Ascending aorta (tissue), 2 donors: ENCODE measurements at places on chromosomes 4 and X. TPM values are rescaled to one million over a fixed set of nuclear protein-coding genes. Genes with fewer than 3 reads are reported as not detected.

Gene GYPB
- not detected for total RNA-seq

Gene ATP8A1
- total RNA-seq, result 11.4 TPM

Gene ETDB
- total RNA-seq, result not detected

DNA sequence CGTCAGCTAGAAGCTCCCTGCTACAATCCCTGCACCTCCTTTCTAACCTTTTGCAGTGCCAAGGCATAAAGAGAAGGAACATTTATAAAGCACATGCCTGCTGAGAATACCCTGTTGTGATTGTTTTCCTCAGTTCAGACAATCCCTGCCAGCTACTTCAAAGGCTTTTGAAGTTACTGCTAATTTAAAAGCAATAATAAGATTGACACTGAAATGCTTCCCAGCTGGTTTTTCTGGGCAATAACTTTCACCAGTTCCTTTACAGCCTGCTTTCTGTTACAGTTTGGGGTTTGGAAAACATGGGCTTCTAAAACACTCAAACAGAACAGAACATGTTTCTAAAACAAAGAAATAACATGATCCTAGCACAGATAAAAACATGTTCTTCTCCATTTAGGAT, 232.3 kb upstream of the CPEB2 start:
- no peak overlapping the region for H3K4me3 ChIP-seq
- no peaks in the 10 kb centered on the region for H3K27me3 ChIP-seq
- H3K36me3 ChIP-seq, result no peaks in the 10 kb centered on the region
- no peak for DNase-seq

DNA sequence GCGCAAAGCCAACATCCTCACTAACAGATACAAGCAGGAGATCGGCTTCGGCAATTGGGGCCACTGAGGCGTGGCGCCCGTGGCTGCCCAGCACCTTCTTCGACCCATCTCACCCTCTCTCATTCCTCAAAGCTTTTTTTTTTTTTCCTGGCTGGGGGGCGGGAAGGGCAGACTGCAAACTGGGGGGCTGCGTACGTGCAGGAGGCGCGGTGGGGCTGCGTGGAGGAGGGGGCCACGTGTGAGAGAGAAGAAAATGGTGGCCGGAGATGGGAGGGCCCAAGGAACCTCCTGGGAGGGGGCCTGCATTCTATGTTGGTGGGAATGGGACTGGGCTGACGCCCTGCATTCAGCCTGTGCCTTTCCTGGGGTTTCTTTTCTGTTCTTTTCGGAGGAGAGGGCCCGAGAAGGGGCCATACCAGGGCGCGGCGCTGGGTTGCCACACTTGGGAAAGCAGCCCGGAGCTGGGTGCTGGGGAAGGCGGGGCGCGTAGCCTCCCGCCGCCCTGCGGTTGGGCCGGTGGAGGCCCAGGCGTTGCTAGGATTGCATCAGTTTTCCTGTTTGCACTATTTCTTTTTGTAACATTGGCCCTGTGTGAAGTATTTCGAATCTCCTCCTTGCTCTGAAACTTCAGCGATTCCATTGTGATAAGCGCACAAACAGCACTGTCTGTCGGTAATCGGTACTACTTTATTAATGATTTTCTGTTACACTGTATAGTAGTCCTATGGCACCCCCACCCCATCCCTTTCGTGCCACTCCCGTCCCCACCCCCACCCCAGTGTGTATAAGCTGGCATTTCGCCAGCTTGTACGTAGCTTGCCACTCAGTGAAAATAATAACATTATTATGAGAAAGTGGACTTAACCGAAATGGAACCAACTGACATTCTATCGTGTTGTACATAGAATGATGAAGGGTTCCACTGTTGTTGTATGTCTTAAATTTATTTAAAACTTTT, 4.5 kb downstream of the MID1IP1 start:
- peak; percentile 83 for DNase-seq
- H3K27ac ChIP-seq, result peak overlapping the region; percentile 91
- no peaks in the 10 kb centered on the region for H3K4me1 ChIP-seq
- H3K36me3 ChIP-seq, result no peaks in the 10 kb centered on the region
- H3K4me3 ChIP-seq, result peak overlapping the region; percentile 78

DNA sequence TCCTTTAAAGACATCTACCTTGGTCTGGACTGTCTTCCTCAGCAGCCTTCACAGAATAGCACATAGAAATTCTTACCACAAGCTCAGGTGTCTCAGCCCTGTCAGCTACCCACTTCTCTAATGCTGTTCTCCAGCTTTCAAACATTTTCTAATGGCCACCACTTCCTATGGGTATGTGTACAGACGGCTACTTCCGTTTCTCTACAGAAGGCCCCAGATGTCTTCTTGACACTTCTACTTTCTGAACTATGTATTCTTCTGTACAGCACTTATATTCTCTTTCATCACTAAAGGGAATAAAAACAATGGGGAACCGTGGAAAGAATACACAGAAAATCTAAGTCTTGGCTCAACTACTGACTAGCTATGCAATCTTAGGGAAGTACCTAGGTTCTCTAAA, 13.3 kb downstream of the OPHN1 start:
- no peak for DNase-seq
- H3K4me1 ChIP-seq, result no peaks in the 10 kb centered on the region
- no peak overlapping the region for H3K4me3 ChIP-seq
- H3K27ac ChIP-seq, result no peak overlapping the region

DNA sequence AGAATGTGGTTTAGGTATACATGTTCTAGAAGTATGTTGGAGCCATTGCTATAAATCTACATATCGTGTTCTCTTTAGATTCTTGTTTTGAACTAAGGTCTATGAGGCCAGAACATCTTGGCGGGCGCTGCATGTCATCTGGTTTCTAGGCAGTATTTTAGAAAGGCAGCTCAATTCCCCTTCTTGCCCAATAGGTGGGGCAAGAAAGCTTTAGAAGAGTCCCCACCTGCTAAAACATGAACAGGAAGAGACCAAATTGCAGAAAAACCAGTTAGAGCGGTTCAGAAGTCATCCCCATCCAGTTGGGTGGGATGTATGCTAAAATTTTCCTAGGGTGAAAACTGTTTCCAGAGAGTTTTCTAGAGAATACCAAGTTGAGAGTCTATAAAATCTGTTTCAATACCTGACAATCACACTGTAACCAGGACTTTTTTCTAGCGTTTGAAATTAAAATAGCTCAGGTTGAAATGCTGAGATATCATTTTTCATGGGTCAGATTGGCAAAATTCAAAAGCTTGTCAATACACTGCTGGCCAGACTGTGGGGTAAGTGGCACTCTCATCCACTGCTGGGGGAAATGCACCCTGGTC, 17.5 kb upstream of the SH3KBP1 start:
- no peaks in the 10 kb centered on the region for H3K4me1 ChIP-seq
- H3K27me3 ChIP-seq, result no peaks in the 10 kb centered on the region
- no peaks in the 10 kb centered on the region for H3K36me3 ChIP-seq
- no peak for DNase-seq

DNA sequence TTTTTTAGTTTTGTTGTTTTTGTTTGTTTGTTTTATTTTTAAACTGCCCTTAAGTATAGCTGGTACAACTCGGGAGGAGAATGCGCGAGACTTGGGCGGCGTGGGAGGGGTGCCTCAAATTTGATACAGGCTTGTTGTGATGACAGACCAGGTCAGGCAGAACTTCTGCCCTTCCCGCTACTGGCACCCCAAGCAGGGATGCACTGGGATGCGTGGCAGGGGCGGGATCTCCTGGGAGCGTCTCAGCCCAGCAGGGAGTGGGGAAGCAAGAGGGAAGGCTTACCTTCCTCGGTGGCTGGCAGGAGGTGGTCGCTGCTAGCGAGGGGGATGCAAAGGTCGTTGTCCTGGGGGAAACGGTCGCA, 851 bp downstream of the SFRP2 start:
- DNase-seq, result no peak
- peak overlapping the region; percentile 45 for H3K4me3 ChIP-seq
- H3K4me1 ChIP-seq, result peaks cover 6% of the 10 kb centered on the region

DNA sequence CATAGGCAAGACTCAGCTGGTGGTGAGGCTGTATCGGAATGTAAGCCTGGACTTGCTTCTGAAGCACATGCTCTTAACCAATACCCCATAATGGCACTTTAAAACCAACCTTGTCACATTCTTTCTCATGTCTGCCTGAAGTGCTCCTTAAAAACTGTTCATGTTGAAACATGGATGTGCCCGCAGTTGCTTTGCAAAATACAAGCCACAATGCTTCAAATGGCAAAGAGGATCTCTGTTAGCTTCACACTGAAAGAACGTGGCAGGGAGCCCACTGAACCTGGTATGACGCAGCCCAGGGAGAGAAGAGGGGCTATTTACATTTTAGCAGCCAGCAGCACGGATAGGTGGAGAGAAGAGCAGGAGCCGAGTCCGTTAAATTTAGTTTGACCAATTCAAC, 29.3 kb downstream of the SOD3 start:
- DNase-seq, result no peak
- no peak overlapping the region for H3K27ac ChIP-seq
- H3K4me1 ChIP-seq, result no peaks in the 10 kb centered on the region
- H3K27me3 ChIP-seq, result no peaks in the 10 kb centered on the region

DNA sequence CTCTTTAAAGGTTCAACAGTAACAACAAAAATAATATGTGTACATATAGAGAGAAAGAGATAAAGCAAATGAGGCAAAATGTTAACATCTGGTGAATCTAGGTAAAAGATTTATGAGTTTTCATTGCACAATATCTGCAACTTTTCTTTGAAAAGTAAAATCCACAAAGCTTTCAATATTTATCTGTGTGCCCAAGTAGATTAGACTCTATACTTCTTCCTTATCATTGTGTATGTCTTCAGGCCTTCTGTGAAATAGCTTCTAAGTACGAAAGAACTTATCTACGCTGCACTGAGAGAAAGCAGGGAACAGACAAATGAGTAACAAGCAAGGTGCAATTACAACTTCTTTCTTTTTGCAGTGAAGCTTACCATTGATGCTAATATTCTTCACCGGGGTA, 81.6 kb downstream of the NPNT start:
- H3K36me3 ChIP-seq, result no peaks in the 10 kb centered on the region
- H3K27me3 ChIP-seq, result no peaks in the 10 kb centered on the region
- peaks cover 3% of the 10 kb centered on the region for H3K4me1 ChIP-seq
- H3K27ac ChIP-seq, result peak overlapping the region; percentile 89

GRCh38 chr4:7756561-7757355, 182.9 kb downstream of the AFAP1 start:
- DNase-seq, result no peak
- H3K27me3 ChIP-seq, result no peaks in the 10 kb centered on the region
- H3K4me1 ChIP-seq, result no peaks in the 10 kb centered on the region
- peaks cover 7% of the 10 kb centered on the region for H3K36me3 ChIP-seq
- no peak overlapping the region for H3K4me3 ChIP-seq
